ENCODE measurements at places on chromosomes 11 and 22.
A peak's percentile ranks its signal among the peaks of the same experiment; 100 is the strongest.

GRCh38 chr11:112279901-112280267 lies 19.2 kb upstream of the PLET1 start:
- peak; percentile 70 for DNase-seq

GRCh38 chr11:44622190-44622650 lies 56.8 kb downstream of the CD82 start:
- no peak for DNase-seq

- peak; percentile 54 for DNase-seq
Observed at GRCh38 chr11:130068986-130069658, 572 bp upstream of the APLP2 start.

DNA sequence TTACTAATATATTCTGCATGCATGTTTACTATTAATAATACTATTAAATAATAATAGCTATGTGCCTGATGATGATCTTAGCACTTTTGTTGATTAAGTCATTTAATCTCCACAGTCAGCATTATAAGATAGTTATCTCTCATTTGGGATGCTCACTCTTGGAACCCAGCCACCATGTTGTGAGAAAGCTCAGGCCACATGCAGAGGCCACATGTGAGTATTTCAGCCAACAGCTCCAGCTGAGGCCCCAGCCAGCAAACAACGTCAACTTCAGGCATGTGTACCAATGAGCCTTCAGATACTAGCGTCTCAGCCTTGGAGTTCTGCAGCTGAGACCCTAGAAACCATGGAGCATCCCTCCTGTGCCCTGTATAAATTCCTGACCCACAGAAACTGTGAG lies 798.1 kb upstream of the LRRC4C start:
- DNase-seq, result no peak

Measured in activated naive CD4-positive, alpha-beta T cell (primary cell).